ENCODE measurements at places on chromosomes 4 and X.

DNA sequence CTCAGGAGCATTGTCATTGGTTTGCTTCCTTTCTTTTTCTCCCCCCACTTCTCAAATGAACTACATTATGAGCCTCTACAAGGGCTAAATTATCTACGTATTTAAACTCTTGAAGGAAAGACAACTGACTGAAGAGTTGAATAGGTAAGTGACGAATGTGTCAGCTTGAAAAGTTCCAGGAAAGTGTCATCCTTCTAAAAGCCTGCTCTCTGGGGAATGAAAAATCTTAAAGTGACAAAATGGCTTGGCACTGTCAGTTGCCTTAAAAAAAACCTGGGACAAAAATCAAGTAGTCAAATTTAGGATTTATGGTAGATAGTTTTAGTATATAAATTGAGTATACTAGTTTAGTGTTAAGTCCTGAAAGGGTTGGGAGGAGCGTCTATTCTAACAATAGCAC is 173.9 kb upstream of the NDP start:
- DNase-seq, result no peak

GRCh38 chr4:2066571-2067445 is 7.7 kb downstream of the NAT8L start:
- DNase-seq, result no peak

DNA sequence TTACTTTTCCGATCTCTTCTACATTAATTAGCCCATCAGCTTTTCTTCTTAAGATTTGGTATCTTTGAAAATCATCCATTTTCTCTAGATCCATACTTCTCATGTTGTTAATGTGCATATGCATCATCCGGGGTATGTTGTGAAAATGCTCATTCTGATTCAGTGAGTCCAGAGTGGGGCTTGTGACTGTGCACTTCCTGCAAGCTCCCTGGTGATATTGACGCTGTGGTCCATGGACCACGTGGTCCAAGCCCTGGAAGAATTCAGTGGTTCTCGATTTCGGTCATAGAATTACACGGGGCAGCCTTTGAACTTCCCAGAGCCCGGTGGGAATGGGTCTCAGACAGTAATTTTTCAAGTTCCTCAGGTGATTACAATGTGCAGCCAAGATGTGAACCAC is 69.8 kb downstream of the ZFX start:
- peak; percentile 47 for DNase-seq

- DNase-seq, result no peak
Measured at GRCh38 chrX:95893636-95894035, 791.0 kb upstream of the DIAPH2 start.

DNA sequence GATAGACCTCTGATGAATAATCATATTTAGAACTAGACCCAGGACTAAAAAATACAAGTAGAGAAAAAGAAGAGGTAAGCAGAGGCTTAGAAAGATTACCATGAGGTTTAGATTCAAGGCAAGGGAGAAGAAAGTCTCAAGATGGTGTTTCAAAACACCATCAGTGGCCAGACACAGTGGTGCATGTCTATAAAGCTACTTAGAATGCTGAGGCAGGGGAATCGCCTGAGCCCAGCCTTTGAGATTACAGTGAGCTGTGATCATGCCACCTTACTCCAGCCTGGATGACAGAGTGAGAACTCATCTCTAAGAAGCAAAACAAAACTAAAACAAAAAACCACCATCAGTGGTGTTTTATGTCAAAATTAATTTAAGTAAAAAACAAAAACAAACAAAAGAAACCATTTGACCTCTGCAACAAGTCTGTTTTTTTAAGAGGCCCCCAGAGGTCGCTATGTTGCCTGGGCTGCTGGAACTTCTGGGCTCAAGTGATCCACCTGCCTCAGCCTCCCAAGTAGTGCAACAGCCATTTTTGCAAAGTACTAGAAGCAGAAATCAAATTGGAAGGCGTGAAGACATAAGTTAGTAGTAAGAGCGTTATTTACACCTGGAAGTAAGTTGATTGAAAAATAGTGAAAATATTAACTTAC is 784.3 kb downstream of the ADGRL3 start:
- DNase-seq, result no peak

- DNase-seq, result no peak
Measured at GRCh38 chrX:99603091-99603814, 806.8 kb downstream of the PCDH19 start.

Measured in suppressor macrophage treated with lipopolysaccharide for 1 hour (primary cell).